Activated CD4-positive, alpha-beta T cell treated with anti-CD3 and anti-CD28 coated beads, Interleukin-2, amount 50 U/mL, for 24 hours (primary cell): ENCODE measurements at places on chromosomes 6 and 20.

DNA sequence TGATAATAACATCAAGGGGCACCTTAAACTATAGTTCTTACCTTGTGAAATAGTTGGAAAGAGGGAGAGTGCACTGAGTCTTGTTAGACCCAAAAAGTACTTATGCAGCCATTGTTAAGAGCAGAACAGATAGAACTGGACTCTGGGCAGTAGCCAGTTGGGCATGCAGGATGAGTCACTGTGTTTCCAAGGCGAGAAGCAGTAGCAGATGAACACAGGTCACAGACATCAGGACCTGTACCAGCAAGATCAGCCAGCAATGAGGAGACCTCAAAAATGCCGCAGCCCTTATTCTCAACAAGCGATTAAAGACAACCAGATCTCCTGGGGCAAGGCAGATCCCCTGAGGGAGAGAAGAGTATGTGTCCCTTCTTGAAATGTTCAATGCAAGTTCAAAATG lies 79.0 kb downstream of the SAMD3 start:
- DNase-seq, result no peak

DNA sequence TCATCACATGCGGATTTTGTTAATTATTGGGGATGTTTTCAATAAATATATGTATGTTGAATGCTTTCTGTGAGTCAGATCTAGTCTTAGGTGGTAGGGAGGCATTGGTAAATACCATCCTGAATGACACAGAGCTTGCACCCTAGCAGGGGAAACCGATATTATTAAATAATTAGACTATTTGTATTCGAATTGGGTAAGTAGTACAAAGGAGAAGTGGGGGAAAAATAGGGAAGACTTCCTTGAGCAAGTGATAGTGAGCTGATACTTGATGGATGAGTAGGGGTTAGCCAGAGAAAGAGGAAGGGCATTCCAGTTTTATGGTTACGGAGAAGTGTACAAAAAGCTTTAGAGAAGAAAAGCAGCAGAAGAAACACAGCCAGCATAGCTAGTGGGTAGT lies 1.5 kb downstream of the RIOK1 start:
- DNase-seq, result no peak

DNA sequence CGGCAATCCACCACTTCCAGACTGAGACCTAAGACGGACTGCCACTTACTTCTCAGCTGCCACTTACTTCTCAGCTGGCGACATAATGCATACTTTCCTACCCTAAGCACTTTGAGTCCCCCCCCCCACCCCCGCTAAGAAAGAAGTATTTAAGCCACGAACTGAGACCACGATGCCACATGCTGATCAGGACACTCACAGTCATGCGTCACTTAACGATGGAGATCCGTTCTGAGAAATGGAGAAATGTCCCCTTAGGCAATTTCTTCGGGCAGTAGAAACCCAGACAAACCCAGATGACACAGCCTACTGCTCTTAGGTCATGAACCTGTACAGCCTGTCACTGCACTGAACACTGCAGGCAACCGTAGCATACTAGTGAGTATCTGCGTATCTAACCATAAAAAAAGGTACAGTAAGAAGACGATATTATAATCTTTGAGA lies 690 bp downstream of the IFNGR1 start:
- DNase-seq, result peak; percentile 17

GRCh38 chr6:13431059-13431656 lies 56.2 kb downstream of the GFOD1 start:
- no peak for DNase-seq
